Glomerular endothelial cell (primary cell): ENCODE measurements at places on chromosomes 12 and 14. TPM values are rescaled to one million over a fixed set of nuclear protein-coding genes. Genes with fewer than 3 reads are reported as not detected.

Gene TC2N
- 0.29 and 0.53 TPM in 2 replicates for total RNA-seq

Gene GALNT16
- 0.70 and 1.3 TPM in 2 replicates for total RNA-seq

Gene JPH4
- 0.53 TPM in 1 of 2 replicates, not detected in the other for total RNA-seq

Gene CCDC184
- 0.41 TPM in 1 of 2 replicates, not detected in the other for total RNA-seq

Gene GLT1D1
- total RNA-seq: not detected in 2 replicates

Gene OTOGL
- total RNA-seq: 0.06 and 0.10 TPM in 2 replicates

Gene EXOC3L4
- not detected in 2 replicates for total RNA-seq

Gene GPX2
- total RNA-seq: not detected in 2 replicates

Gene KRT4
- total RNA-seq: not detected in 2 replicates

Gene CCDC177
- total RNA-seq: not detected in 2 replicates

Gene NUAK1
- 55.3 and 68.8 TPM in 2 replicates for total RNA-seq

Gene CMTM5
- total RNA-seq: not detected in 2 replicates

Gene SMAGP
- 15.4 and 27.2 TPM in 2 replicates for total RNA-seq

Gene RND1
- 4.7 and 14.9 TPM in 2 replicates for total RNA-seq

DNA sequence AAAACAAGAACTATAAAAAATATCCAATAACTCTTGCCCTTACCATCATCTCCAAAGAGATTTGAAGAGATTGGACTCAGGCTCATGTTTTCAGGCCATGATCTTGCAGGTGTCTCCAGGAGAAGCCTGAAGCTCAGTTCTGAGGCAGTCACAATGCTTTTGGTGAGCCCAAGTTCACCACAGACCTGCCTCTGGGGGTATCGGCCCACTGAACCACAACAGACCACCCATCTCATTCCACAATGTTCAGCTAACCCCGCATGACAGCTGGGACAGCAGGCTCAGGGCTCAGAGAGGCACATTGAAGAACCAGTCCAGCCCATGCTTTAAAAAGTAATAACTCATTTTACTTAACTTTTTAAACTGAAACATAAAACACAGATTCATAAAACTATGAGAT is 28.3 kb upstream of the APOLD1 start:
- DNase-seq: no peak

GRCh38 chr14:99971087-99971940 is 93.9 kb upstream of the EVL start:
- no peak for DNase-seq

DNA sequence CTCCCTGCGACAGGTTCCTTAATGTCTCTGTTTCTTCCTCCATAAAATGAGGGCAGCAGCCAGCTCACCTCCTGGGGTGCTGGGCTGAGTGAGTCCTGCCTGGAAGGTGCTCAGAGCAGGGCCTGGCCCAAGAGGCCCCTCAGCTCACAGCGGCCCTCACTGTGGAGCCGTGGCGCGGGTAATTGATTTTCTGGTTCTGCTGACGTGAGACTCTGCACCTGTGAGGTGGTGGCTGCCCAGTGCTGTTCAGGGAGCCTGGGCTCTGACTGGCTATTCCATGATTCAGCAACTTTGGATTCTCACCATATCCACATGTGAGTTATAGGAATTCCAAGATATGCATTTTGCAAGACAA is 266.6 kb downstream of the ADGRD1 start:
- no peak for DNase-seq

GRCh38 chr12:118850244-118850825 is 131.0 kb upstream of the SRRM4 start:
- DNase-seq: no peak

GRCh38 chr14:96088481-96088880 is 49.3 kb downstream of the C14orf132 start:
- no peak for DNase-seq

DNA sequence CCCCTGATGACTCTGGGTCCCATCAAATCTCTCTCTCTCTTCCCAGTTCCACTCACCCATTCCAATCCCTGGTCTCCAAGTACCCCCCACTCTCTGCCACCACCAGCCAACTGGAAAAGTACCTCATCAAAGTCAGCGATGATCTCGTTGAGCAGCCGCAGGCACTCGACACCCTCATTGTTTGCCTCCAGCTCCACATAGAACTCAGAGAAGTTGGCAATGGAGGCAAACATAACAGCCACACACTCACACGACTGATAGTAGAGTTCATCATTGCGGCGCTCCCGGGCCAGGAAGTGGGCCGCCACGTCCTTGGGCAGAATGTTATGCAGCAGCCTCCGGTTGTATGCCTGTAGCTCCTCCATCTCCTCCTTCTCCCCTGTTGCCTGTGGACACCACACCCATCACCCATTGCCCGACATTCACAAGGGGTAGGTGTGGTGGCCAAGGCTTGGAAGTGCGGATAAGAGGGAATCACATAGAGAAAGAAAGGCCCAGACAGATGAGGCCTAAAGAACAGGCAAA is 17.2 kb downstream of the ADCY6 start:
- no peak for DNase-seq

DNA sequence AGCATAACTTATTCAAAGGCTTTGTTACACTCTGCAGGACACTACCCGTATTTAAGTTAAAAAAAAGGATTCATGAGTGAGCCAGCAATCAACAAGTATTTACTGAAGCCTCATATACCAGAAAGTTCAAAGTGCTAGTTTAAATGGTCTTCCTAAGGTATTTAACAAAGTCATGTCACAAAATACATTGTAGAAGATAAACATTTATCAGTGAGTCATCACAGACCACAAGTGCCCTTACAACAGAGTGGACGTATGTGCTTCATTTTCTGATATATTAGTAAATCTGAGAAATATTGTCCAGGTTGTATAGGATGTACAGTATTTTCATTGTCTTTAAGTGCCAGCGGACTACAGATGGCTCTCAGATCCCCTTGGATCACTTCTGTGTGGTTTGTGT is 24.2 kb downstream of the FLRT2 start:
- no peak for DNase-seq

DNA sequence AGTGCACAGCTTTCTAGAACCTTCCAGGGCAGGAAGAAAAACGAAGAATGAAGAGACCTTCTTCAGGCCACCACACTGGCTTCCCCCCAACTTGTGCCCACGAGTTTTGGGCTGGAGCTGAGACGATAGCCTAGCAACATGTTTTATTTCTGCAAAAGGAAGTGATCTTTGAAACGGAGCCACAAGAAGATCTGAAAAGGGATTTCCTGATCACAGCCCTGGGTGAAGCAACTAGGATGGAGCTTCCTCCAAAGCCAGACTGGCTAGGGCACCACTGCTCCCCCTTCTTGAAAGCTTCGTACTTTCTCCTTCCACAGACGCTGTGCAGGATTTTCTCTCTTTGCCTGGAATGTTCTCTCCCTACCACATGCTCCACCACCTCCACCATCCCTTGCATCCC is 418.3 kb downstream of the MED13L start:
- DNase-seq: no peak

DNA sequence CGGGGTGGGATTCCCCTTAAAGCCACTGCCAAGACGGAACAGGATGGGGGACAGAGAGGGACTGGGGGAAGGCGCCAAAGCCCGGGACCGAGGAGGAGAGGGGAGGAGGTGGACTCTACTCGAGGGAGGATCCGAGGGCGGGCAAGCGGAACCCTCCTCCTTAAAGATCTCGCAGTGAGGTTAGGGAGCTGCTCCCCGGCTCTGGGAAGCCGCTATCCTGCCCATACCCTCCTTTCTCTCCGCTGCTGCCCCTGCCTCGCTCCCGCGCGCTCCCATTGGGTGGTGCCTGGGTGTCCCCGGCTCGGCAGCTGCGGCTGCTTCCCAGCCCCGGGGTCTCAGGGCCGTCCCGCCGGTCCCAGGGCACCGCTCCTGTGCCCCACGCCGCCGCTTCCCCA is 16.4 kb downstream of the KRT18 start:
- DNase-seq: no peak

- peak; percentile 95 for DNase-seq
These were observed 147.6 kb downstream of the CHST11 start for GRCh38 chr12:104604070-104604994.

- no peak for DNase-seq
These were observed 254.7 kb downstream of the IPO8 start for GRCh38 chr12:30440826-30441602.

GRCh38 chr12:80811957-80812708 is 95.4 kb downstream of the MYF5 start:
- no peak for DNase-seq

- no peak for DNase-seq
These were observed 43.8 kb downstream of the MED13L start for GRCh38 chr12:116233669-116234068.

DNA sequence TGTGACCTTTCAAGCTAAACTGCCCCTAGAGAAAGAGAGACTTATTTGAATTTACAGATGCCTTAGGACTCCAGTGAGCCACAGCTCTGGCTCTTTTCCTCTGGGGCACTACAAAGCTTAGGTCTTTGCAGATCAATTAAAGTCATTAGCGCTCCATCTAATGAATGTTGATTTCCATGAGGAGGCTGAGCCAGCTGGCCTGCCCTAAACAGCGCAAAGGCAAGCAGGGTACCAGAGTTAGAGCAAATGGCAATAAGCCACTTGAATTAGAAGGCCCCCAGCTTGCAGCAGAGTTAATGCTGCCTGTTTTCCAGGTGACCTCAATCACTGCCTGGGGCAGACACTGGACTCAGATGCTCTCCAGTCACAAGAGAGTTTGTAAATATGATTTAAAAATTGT is 695.3 kb downstream of the DIO2 start:
- no peak for DNase-seq

DNA sequence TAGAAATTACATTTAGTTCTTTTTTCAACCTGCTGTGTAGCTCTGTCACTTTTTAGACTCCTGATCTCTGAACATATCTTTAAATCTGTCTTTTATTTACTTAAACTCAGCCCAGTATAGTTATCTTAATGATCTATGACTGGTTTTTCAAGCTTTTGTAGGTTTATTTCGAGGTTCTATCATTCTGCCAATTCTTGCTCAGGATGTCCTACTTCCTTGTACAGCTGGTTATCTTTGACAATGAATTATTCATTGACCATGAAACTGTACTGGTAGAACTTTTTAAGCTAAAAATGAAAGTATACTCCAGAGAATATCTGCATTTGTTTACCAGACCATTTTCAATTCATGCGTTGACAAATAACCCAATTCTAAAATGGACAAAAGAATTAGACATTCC is 37.8 kb downstream of the TC2N start:
- no peak for DNase-seq

- DNase-seq: no peak
These were observed 82.1 kb downstream of the MIPOL1 start for GRCh38 chr14:37279818-37280217.

GRCh38 chr12:73677520-73678291 is 859.9 kb upstream of the ATXN7L3B start:
- no peak for DNase-seq

- DNase-seq: no peak
These were observed 239.7 kb downstream of the BCAT1 start for GRCh38 chr12:24709216-24709615.

DNA sequence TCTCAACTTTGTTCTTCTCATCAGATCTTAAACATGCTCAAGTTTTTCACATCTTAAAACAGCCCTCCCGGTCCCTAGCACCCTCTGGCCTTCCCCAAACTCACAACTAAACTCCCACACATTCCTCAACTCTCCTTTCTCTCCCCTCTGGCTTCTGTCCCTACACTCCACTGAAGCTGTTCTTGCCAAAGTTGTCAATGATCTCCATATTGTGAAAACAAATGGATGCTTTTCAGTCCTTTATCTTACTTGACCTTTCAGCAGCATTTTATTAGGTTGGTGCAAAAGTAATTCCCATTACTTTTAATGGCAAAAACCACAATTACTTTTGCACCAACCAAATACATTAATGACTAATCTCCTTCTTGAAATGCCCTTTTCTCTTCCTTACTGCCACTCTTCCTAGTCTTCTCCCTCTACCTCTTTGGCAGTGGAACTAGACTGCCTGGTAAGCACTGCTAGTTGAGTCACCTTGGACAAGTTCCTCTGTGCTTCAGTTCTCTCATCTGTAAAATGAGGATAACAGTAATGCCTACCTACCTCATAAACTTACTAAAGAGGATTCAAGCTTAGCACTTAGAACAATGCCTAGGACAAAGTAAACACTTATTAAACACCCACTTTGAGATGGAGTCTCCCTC is 16.0 kb downstream of the CERS5 start:
- DNase-seq: no peak

GRCh38 chr12:95836185-95836609 is 22.6 kb upstream of the SNRPF start:
- DNase-seq: no peak

GRCh38 chr12:50825372-50825838 is 17.3 kb upstream of the TMPRSS12 start:
- DNase-seq: peak; percentile 33

GRCh38 chr12:12336049-12336411 is 14.0 kb downstream of the MANSC1 start:
- DNase-seq: no peak

GRCh38 chr14:36996133-36996856 is 176.1 kb downstream of the SLC25A21 start:
- no peak for DNase-seq

GRCh38 chr14:21056520-21057163 is 980 bp upstream of the RNASE8 start:
- DNase-seq: no peak

DNA sequence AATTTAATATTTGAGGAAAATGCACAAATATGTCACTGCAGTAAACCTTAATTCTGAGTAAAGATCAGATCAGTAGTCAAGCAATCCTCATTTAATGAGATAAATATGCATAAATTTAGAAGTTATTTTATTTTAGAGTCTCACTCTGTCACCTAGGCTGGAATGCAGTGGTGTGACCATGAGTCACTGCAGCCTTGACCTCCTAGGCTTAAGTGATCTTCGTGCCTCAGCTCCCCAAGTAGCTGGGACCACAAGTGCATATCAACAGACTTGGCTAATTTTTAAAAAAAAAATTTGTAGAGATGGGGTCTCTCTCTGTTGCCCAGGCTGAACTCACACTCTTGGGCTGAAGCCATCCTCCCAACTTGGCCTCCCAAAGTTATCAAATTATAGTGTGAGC is 41.3 kb downstream of the LMO3 start:
- DNase-seq: no peak

DNA sequence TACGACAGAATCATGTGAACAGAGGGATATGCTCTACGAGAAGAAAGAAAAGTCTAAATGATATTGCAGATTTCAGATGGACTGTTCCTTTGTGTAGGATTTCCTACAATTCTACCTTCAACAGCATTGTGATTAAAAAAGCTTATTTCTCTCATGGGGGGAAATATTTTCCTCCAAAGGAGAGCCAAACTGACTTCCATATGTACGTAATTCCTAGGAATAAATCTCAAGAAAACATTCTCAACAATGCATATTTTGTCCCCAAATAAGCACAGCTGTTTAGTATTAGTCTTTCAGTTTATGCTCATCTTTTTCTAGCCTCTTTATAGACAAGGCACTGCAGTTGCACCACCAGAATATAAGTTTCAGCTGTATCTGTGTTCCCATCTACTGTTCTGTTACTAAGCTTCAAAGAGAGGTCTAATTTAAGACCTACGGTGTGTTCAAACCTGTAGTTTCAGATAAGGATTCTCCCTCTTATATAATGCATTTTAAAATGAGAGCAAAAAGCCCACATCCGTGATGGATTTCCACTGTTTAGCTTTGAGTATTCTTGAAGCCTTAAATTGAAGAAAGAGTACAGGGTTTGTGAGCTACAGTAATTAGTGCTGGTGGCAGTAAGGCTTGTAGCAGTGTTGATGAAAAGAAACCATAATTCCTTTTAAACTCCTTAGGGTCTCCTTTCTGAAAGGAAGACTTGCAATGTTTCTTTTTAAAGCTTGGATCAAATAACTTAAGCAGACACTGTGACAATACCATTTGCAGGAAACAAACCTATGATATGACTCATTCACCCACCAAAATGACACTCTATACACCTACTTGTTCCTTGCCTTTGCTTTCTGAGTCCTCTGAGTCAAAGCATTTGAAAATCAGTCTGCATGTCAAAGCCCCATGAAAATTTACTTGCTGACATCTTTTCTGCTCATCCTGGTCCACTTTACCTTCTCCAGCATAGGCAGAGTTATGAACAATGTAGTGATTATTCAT is 754.1 kb downstream of the NOVA1 start:
- no peak for DNase-seq
